ENCODE measurements at places on chromosomes 12 and 14.

DNA sequence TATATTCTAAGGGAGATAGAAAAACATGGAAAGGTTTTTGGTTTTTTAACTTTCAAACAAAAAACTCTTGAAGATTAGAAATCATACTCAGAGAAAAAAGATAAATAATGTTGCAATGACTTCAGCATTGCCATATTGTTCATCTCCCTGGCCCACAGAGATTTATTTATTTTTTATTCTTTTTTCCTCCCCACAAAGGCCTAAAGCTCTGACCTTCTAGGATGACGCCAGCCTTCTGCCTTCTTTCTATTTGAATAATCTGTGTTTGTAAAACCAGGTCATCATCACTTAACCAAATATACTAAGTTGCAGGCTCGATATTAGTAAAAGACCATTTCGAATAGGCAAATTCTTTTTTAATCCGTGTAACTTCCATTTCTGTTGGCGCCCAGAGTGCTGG, 4.4 kb upstream of the DCP1B start:
- no peak for DNase-seq

DNA sequence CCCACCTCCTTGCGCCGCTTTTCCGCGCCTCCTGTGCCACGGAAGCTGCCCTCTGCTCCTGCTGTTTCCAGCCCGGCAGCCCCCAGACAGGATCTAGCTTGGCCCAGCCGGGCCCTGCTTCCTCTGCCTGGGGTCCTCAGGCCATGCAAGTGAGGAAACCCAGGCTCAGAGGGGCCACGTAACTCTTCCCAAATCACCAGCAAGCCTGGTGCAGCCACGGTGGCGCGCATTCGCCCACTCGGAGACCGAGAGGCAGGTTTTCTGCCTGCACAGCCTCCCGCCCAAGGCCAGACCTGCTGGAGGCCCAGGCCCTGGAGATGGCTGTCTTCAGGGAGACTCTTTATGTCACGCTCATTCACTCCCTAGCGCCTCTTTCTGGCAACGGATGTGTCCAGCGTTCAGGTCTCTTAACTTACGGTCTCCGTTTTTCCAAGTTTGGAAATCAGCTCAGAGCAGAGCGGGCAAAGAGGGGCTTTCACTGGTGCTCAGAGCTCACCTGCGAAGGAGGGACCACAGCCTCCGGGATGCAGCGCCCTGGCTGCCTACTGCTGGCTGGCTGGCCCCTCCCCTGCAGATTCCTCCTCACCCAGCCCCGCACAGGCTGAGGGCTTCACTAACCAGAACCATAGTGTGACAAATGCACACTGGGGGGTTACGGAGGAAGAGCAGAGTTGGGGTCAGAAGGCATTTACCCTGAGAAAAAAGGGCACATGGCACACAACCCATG, 20.6 kb upstream of the CEP170B start:
- no peak for DNase-seq

- no peak for DNase-seq
Measured at GRCh38 chr14:78519863-78520262, 349.7 kb downstream of the NRXN3 start.

- DNase-seq: no peak
Measured at GRCh38 chr12:132154341-132154761, 10.1 kb downstream of the NOC4L start.

DNA sequence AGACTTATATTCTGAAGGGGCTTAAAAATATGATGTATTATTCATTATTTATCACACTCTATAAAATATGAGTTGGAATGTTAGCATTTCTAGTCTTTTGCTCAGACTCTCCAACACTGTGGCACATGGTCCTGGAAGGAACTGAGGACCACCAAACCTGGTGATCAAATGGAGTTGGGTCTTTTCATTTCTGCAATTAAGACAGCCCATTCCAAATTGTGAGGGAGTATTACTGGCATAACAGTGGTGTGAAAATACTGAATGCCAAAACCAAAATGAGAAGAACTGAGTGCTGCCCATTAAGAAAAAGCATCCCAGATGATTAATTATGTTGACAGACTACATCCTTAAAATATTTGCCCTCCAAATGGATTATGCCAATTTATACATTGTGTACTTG, 90.8 kb downstream of the NPAS3 start:
- DNase-seq: no peak

DNA sequence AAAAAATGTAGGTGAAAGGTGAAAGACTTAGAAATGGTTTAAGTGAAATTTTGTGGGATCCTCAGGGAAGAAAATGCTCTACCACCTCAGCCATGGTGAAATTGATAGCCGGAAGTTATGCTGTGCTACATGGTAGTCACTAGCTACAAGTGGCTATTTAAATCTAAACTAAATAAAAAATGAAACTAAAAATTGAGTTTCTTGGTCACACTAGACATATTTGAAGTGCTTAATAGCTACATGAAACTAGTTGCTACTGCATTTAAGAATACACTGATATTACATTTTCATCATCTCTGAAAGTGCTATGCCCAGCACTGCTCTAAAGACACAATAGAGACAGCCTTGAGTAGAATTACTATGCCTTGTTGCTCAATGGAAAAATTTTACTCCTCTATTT, 10.3 kb upstream of the SLCO1B3 start:
- DNase-seq: no peak

Data from DMS153 (cell line).